ENCODE measurements at places on chromosomes 13 and 19.

GRCh38 chr19:37977992-37978391 lies 71.0 kb downstream of the SIPA1L3 start:
- DNase-seq = no peak

- no peak for DNase-seq
Observed at GRCh38 chr19:10654610-10655456, 687 bp downstream of the ILF3 start.

DNA sequence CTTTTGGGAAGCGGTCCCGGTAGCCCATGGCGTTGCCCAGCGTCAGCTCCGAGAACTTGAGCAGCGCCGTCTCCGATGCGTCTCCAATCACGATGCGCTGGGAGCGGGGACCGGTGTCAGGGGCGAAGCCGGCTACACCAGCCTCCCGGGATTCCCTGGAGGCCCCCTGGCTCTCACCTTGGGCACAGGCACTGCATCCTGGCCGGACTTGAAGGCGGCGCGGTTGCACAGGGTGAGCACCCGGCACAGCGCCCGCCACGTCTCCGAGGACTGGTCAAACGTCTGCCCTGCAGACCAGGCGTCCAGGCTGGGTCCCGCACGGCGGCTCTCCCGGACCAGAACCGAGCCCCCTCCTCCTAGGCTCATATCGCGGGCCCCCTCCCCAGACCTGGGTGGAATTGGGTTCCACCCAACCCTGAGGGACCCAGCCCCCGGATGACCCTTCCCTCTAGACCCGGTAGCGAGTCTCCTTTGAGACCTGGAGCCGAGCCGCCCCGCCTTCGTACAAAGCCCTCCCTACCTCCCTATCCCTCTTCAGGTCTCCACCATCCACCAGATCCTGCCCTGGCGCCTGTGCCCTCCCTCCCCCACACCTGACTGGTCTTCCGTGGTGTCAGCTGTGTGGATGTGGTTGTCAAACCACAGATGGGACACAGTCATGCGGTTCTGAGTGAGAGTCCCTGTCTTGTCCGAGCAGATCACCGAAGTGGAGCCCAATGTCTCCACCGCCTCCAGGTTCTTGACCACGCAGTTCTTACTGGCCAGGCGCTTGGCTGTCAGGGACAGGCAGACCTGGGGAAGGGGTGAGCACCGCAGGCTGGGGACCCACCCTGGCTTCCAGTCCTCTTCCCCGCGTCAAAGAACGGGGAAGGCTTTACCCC lies 4.8 kb downstream of the ATP4A start:
- DNase-seq = no peak

DNA sequence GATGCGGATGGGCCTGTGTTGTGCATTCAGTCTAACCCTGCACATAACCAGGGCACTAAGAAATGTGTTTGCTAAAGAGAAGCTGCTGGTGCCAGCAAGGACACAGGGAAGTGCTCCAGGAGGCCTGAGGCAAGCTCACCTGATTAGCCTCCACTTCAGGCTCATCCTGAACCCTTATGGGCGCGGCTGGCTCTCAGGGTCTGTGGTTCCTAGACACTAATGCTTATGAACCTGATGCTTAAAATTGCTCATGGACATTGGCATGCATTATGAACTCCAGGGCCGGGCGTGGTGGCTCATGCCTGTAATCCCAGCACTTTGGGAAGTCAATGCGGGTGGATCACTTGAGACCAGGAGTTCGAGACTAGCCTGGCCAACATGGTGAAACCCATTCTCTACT lies 34.3 kb downstream of the SERP2 start:
- peak; percentile 31 for DNase-seq

GRCh38 chr19:50570997-50571396 lies 2.8 kb upstream of the LRRC4B start:
- DNase-seq = no peak

DNA sequence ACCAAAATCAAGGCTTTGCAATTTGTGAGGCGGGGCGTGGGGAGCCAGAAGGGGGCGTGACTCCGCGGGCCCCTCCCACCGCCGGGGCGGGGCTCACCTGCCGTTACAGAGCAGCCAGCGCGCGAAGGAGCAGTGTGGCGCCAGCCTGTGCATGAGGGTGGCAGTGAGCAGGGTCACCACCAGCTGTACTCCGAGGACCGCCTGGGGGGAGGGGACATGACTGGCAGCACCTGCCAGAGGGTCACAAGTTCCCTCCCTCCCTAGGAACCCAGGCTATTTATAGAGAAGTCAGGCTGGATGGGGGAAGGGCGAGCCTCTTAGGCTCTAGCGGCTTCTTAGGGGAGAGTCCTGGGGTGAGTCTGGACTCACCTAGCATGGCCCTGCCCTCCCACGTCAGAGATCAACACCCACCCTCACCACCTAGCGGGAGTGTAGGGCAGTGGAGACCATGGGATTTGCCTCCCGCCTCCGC lies 3.6 kb downstream of the TMEM161A start:
- no peak for DNase-seq

Data from NCI-H187 (cell line).